ENCODE measurements at places on chromosomes 12 and 14. TPM values are rescaled to one million over a fixed set of nuclear protein-coding genes. Genes with fewer than 3 reads are reported as not detected.

A2ML1 gene
- 1.2 TPM for total RNA-seq

PLCZ1 gene
- not detected for total RNA-seq

BTBD6 gene
- 72.5 TPM for total RNA-seq

RND1 gene
- not detected for total RNA-seq

DNA sequence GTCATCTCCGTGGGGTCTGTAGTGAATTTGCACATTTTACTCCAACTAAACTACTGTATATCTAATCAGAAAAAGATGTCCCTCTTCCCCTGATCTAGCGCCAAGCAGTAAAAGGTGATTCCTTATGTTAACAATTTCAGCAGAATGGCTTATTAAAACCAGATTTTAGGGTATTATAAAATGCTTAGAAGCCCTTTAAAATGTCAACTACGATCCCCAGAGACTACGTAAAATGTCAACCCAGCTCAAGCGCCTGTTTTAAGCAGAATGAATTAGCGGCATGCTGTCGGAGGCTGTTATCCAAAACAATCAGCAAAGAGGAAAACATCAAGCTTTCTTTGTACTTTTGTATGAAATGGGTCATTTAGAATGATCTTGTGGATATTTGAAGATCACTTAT is 408.9 kb downstream of the SOX5 start:
- H3K27me3 ChIP-seq, result no peaks in the 10 kb centered on the region
- no peak overlapping the region for H3K27ac ChIP-seq
- no peak for DNase-seq
- H3K36me3 ChIP-seq, result no peaks in the 10 kb centered on the region
- H3K4me1 ChIP-seq, result no peaks in the 10 kb centered on the region

GRCh38 chr12:28340261-28341045 is 150.2 kb downstream of the CCDC91 start:
- no peaks in the 10 kb centered on the region for H3K27me3 ChIP-seq
- H3K36me3 ChIP-seq, result no peaks in the 10 kb centered on the region
- H3K4me3 ChIP-seq, result no peak overlapping the region
- H3K27ac ChIP-seq, result no peak overlapping the region
- no peak for DNase-seq

DNA sequence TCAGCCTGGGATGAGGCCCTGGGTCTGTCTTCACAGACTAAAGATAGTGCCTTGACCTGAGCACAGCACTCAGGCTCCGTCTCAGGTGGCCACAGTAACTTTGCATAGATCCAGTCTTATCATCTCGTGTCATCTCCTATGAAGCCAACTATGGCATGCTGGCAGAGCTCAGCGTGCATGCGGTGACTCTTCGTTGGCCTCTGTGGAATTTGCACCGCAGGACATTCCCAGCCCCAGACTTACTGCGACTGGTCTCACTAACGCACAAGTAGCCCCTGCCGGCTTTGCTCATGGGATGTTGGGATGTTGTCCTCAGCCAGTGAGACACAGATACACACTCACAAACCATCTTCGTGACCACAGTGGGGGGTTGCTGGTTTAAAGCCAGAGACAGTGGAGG is 199.6 kb downstream of the CHST11 start:
- H3K27me3 ChIP-seq, result no peaks in the 10 kb centered on the region
- no peaks in the 10 kb centered on the region for H3K36me3 ChIP-seq
- DNase-seq, result no peak
- H3K4me1 ChIP-seq, result no peaks in the 10 kb centered on the region

DNA sequence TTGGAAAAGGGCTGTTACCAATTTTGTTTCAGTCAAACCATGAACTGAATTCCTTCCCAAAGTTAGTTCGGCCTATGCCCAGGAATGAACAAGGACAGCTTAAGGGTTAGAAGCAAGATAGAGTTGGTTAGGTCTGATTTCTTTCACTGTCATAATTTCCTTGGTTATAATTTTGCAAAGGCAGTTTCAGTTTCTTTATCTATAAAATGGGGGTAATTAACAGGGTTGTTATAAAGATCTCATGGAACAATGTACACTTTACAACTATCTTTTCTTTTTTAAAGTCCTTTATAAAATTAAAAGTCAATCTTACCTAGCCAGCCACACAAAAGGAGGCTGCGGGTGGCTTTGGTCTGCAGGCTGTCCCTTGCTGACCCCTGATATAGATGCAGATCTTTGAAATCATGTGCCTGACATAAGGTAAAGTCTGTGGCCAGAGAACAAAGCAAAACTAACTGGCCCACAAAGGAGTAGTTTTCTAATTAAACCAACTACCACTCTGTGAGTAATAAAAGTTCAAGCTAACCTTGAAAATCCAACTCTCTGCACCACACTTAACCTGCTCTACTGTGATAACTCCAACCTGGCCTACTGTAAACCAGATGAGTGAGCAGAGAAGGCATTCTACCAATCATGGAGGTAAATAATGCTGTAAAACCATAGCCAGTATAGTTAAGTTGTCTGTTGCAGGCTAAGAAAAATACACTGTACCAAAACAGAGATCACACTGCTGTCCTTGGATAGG is 49.5 kb downstream of the SLC38A1 start:
- H3K36me3 ChIP-seq, result no peaks in the 10 kb centered on the region
- no peak for DNase-seq
- H3K27ac ChIP-seq, result peak overlapping the region; percentile 77

GRCh38 chr14:76502638-76503037 is 126.7 kb downstream of the ESRRB start:
- no peak for DNase-seq
- peaks cover 4% of the 10 kb centered on the region for H3K36me3 ChIP-seq
- H3K4me1 ChIP-seq, result no peaks in the 10 kb centered on the region
- no peak overlapping the region for H3K4me3 ChIP-seq
- no peak overlapping the region for H3K27ac ChIP-seq
- no peaks in the 10 kb centered on the region for H3K27me3 ChIP-seq

GRCh38 chr12:93813972-93814821 is 137.0 kb downstream of the CRADD start:
- peak; percentile 95 for DNase-seq
- H3K4me3 ChIP-seq, result peak overlapping the region; percentile 28
- no peaks in the 10 kb centered on the region for H3K36me3 ChIP-seq
- peak overlapping the region; percentile 85 for H3K27ac ChIP-seq

- no peak overlapping the region for H3K4me3 ChIP-seq
- H3K36me3 ChIP-seq, result no peaks in the 10 kb centered on the region
- no peaks in the 10 kb centered on the region for H3K27me3 ChIP-seq
- H3K4me1 ChIP-seq, result peaks cover 8% of the 10 kb centered on the region
- no peak overlapping the region for H3K27ac ChIP-seq
- DNase-seq, result no peak
Observed at GRCh38 chr14:79596551-79596950, 614.8 kb downstream of the DIO2 start.

- H3K4me1 ChIP-seq, result peaks cover 14% of the 10 kb centered on the region
- no peak overlapping the region for H3K27ac ChIP-seq
- H3K4me3 ChIP-seq, result no peak overlapping the region
- no peaks in the 10 kb centered on the region for H3K27me3 ChIP-seq
- no peak for DNase-seq
Observed at GRCh38 chr12:22287776-22288621, 46.5 kb downstream of the ST8SIA1 start.

- no peaks in the 10 kb centered on the region for H3K36me3 ChIP-seq
- H3K27ac ChIP-seq, result no peak overlapping the region
- no peak overlapping the region for H3K4me3 ChIP-seq
- H3K4me1 ChIP-seq, result no peaks in the 10 kb centered on the region
- H3K27me3 ChIP-seq, result no peaks in the 10 kb centered on the region
- DNase-seq, result no peak
Observed at GRCh38 chr14:79989990-79990389, 221.3 kb downstream of the DIO2 start.

DNA sequence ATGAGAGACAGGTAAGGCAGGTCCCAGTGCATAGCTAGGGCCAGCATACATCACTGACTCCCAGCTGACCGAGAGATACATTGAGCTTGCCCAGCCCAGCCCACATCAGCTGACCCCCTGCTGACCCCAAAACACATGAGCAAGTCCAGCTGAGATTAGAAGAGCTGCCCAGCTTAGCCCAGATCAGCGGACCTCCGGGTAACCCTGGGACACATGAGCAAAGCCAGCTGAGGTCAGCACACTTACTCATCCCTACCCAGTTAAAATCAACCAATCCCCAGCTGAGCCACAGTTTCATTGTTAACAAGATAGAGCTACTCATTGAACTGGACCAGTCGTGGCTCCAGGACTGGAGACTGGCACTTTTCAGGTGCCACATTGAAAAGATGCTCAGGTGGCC is 21.8 kb upstream of the FBXO34 start:
- DNase-seq, result no peak
- H3K4me1 ChIP-seq, result no peaks in the 10 kb centered on the region
- H3K27ac ChIP-seq, result no peak overlapping the region

GRCh38 chr12:20128928-20129327 is 239.4 kb upstream of the PDE3A start:
- H3K27ac ChIP-seq, result no peak overlapping the region
- H3K36me3 ChIP-seq, result no peaks in the 10 kb centered on the region
- H3K4me1 ChIP-seq, result peaks cover 8% of the 10 kb centered on the region
- H3K4me3 ChIP-seq, result no peak overlapping the region

All from esophagus muscularis mucosa (tissue), 4 donors.